ENCODE measurements at places on chromosomes 7 and 10. TPM values are rescaled to one million over a fixed set of nuclear protein-coding genes. Genes with fewer than 3 reads are reported as not detected.

GRCh38 chr7:36790311-36790787 is 66.1 kb upstream of the AOAH start:
- DNase-seq: no peak

GRCh38 chr7:121480058-121480457 is 84.0 kb upstream of the FAM3C start:
- DNase-seq: no peak

HHEX gene
- 0.11 TPM for total RNA-seq

- no peak for DNase-seq
These were observed 191.4 kb downstream of the EBF3 start for GRCh38 chr10:129772468-129773358.

- peak; percentile 29 for DNase-seq
These were observed 142.8 kb upstream of the CALCR start for GRCh38 chr7:93717217-93717900.

LARP4B gene
- 33.2 TPM for total RNA-seq

- DNase-seq: peak; percentile 13
These were observed 76.3 kb downstream of the CACNB2 start for GRCh38 chr10:18216482-18216881.

RTKN2 gene
- 5.4 TPM for total RNA-seq

ZNF680 gene
- 40.6 TPM for total RNA-seq

RASSF4 gene
- 1,159 TPM for total RNA-seq

CFAP69 gene
- total RNA-seq: 2.5 TPM

- no peak for DNase-seq
These were observed 15.6 kb downstream of the RGS10 start for GRCh38 chr10:119526621-119527592.
